ENCODE measurements at places on chromosomes 4 and X. TPM values are rescaled to one million over a fixed set of nuclear protein-coding genes. Genes with fewer than 3 reads are reported as not detected.

DNA sequence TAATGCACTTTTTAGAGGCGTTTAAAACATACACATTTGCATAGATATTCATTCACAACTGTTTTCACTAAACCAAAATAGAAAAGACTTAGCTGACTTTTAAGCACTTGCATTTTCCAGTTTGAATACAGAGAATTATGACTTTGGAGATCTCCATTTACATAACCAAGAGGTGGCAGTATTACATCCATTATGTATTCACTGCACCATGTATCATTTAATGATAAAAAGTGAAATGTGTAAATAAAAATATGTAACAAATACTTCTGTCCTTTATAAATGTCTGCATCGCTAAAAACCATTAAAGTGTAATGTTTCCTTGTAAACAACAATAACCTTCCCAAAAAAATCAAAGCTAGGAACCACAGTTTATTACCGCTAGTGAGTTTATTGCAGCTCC, 413.2 kb downstream of the FGF13 start:
- no peak overlapping the region for H3K4me3 ChIP-seq
- DNase-seq = no peak
- H3K4me1 ChIP-seq = no peaks in the 10 kb centered on the region
- no peaks in the 10 kb centered on the region for H3K36me3 ChIP-seq

GRCh38 chr4:20544645-20545044, 155.6 kb upstream of the PACRGL start:
- no peaks in the 10 kb centered on the region for H3K36me3 ChIP-seq
- no peak overlapping the region for H3K27ac ChIP-seq

DNA sequence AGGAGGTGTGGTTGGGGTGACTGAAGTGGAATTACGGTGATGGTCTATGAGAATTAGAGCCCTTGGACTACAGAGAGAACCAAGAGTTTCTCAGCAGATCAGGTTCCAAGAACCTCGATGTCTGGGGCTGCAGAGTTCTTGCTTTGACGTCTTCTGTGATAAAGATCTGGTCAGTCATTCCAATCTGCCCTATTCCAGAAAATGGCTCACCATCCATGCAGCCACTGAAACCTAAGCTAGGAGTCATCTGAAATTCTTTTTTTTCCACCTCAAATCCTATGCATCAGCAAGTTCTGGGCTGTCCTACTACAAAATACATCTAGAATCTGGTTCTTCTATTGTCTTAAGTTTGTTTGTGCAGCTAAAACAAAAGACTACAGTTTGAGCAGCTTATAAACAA, 254.4 kb upstream of the PGRMC2 start:
- H3K4me3 ChIP-seq = no peak overlapping the region
- no peaks in the 10 kb centered on the region for H3K4me1 ChIP-seq
- no peaks in the 10 kb centered on the region for H3K27me3 ChIP-seq
- H3K27ac ChIP-seq = no peak overlapping the region

The ZIC3 gene
- not detected for total RNA-seq

The PRR32 gene
- not detected for total RNA-seq

DNA sequence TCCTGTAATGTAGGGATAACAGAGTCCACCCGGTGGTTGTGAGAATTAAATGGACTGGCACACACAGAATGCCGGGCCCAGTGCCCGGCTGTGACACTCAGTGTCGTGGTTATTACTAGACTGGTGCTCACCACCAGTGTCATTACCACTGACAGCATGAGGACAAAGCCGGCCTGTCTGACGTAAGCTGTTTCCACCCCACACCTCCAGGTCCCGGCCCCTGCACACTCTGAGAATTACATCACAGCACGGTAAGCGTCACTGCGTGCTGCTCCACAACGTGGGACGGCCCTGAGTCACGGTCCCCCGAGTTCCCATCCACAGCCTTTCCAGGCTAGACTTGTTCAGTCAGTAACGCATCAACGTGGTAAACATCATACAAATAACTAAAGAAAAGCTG, 22.9 kb downstream of the FAT1 start:
- no peak overlapping the region for H3K4me3 ChIP-seq
- no peaks in the 10 kb centered on the region for H3K4me1 ChIP-seq
- H3K27me3 ChIP-seq = no peaks in the 10 kb centered on the region
- H3K27ac ChIP-seq = no peak overlapping the region
- no peak for DNase-seq

- no peaks in the 10 kb centered on the region for H3K4me1 ChIP-seq
- DNase-seq = no peak
- no peak overlapping the region for H3K4me3 ChIP-seq
- H3K36me3 ChIP-seq = no peaks in the 10 kb centered on the region
- no peak overlapping the region for H3K27ac ChIP-seq
Measured at GRCh38 chr4:144288011-144288903, 147.7 kb upstream of the GYPA start.

The HOPX gene
- total RNA-seq = 88.5 TPM

The HEPH gene
- not detected for total RNA-seq

GRCh38 chr4:150289198-150289597, 211.0 kb downstream of the DCLK2 start:
- no peak overlapping the region for H3K27ac ChIP-seq
- no peaks in the 10 kb centered on the region for H3K27me3 ChIP-seq

GRCh38 chr4:179836179-179837075, 2394.2 kb upstream of the AGA start:
- DNase-seq = no peak
- H3K27ac ChIP-seq = no peak overlapping the region
- H3K27me3 ChIP-seq = no peaks in the 10 kb centered on the region
- no peaks in the 10 kb centered on the region for H3K4me1 ChIP-seq

The MAGEB16 gene
- total RNA-seq = not detected

The SPANXB1 gene
- total RNA-seq = not detected

- no peaks in the 10 kb centered on the region for H3K36me3 ChIP-seq
- peaks cover 4% of the 10 kb centered on the region for H3K27me3 ChIP-seq
- no peak overlapping the region for H3K27ac ChIP-seq
Measured at GRCh38 chr4:100168521-100168920, 21.7 kb downstream of the DDIT4L start.

- DNase-seq = no peak
- no peak overlapping the region for H3K27ac ChIP-seq
- H3K27me3 ChIP-seq = peaks cover 4% of the 10 kb centered on the region
Measured at GRCh38 chr4:183441276-183441675, 3.2 kb upstream of the CDKN2AIP start.

The CNOT6L gene
- 108 TPM for total RNA-seq

The KIAA1210 gene
- total RNA-seq = not detected

GRCh38 chr4:7058792-7059191, 9.1 kb downstream of the GRPEL1 start:
- no peak overlapping the region for H3K4me3 ChIP-seq
- H3K27ac ChIP-seq = no peak overlapping the region
- no peak for DNase-seq

- no peaks in the 10 kb centered on the region for H3K27me3 ChIP-seq
- no peaks in the 10 kb centered on the region for H3K4me1 ChIP-seq
- H3K27ac ChIP-seq = no peak overlapping the region
Measured at GRCh38 chrX:6930307-6930849, 217.1 kb upstream of the STS start.

GRCh38 chr4:176357359-176358082, 37.8 kb downstream of the SPCS3 start:
- no peak for DNase-seq
- H3K27me3 ChIP-seq = no peaks in the 10 kb centered on the region
- H3K4me3 ChIP-seq = no peak overlapping the region
- H3K36me3 ChIP-seq = no peaks in the 10 kb centered on the region

- no peaks in the 10 kb centered on the region for H3K36me3 ChIP-seq
- peaks cover 20% of the 10 kb centered on the region for H3K27me3 ChIP-seq
- no peak for DNase-seq
- no peak overlapping the region for H3K4me3 ChIP-seq
Measured at GRCh38 chr4:83609365-83609764, 73.5 kb downstream of the GPAT3 start.

DNA sequence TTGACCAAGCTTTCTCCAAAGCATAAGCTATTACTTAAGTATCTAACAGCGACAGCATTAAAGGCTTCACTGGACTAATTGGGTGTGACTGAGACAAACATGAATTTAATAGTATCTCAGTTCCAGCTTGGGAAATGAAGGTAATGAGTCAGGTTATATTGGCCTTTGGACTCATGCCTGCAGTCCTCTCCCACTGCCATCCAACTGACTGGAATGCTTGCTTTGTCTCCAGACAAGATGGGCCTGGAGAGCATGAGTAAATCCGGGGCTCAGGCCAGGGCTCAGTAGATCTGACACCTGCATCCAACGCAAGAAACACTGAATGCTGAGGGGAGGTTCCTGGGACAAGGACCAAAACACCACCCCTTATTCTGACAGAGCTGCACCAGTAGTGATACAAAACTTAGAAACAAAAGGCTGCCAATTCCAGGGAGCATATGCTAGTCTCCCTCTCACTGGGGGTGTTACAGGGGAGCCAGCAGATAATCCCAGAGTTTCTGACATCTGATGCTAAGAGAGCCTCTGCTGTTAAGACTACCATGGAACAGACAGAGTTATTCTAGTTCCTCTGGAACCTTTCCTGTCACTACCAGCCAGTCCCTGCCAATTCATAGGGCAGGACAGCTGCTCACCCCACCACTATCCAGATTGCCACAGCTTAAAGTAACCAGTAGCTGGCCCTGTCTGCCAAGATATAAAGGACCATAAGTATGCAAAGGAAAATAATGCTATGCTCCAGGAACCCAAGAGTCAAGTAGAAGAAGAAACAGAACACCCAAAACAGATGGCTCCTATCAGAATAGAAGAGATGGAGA, 293.8 kb downstream of the IQCM start:
- no peak overlapping the region for H3K4me3 ChIP-seq
- DNase-seq = no peak
- no peak overlapping the region for H3K27ac ChIP-seq

DNA sequence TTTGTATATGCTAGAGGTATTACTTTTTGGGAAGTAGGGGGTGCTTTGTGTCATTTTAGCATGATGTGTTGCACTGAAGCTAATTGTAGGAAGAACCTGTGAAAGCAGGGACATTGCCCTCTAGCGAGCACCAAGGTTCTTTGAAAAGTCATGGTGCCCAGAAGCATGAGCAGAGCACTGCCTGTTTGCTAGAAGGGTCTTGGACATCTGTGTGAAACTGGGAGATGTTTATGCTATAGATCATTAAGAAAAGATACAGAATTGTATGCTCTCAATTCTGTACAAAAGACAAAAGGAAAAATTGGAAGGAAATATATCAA, 14.7 kb downstream of the GRPR start:
- no peak for DNase-seq
- H3K4me3 ChIP-seq = no peak overlapping the region
- H3K4me1 ChIP-seq = no peaks in the 10 kb centered on the region
- no peak overlapping the region for H3K27ac ChIP-seq

The CXCL10 gene
- total RNA-seq = 4.3 TPM

DNA sequence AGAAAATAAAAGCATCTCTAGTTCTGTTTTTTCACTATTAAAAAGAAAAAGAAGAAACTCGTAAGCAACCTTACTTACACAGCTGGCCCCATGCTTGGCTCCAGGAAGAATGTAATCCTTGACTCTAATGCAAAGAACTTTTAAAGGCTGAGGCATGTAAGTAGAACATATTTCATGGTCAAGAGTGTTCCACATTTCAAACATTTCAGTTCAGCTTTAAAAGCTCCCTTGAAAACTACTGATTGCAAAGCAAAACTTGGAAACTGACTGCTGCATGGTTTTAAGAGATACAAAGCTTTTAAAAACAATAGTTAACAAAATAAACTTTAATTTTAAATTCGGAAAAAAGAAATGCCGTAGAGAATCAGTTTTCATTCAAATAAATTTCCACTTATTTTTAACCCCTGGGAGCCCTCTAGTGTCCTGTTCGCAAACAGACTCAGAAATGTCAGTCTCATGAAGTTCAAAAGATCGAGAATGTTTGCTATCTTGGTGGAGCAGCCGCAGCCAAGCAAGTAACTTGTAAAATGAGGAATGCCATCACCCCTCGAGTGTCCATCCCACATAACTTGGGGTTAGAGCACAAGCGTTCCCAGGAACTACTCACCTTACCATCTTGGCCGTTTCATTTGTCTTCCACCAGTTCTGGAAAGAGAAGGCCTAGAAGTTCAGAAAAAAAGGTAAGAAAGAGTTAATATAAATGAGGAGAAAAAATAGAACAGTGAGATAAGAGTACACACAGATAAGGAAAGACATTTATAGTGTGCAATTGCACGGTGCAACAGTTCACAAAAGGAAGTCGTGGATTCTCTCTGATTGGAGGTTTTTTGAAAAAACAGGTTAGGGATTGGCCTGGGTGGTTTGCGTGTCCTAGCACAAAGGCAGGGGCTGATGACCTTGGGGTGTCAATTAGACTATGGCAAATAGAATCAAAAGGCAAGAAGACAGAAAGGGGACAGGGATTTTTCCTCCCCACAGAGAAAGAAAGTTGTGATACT, at the start of gene GASK1B:
TSS of gene GASK1B (minus strand) at position 765 of the 998 bp plus-strand sequence. CDS start 1,650 bp downstream, outside the sequence.
- DNase-seq = no peak
- no peak within 1 kb of the TSS for H3K27ac ChIP-seq
- H3K36me3 ChIP-seq = no peaks in the 10 kb centered on the region
- no peaks in the 10 kb centered on the region for H3K4me1 ChIP-seq
- no peak within 1 kb of the TSS for H3K4me3 ChIP-seq
- peaks cover 36% of the 10 kb centered on the region for H3K27me3 ChIP-seq

DNA sequence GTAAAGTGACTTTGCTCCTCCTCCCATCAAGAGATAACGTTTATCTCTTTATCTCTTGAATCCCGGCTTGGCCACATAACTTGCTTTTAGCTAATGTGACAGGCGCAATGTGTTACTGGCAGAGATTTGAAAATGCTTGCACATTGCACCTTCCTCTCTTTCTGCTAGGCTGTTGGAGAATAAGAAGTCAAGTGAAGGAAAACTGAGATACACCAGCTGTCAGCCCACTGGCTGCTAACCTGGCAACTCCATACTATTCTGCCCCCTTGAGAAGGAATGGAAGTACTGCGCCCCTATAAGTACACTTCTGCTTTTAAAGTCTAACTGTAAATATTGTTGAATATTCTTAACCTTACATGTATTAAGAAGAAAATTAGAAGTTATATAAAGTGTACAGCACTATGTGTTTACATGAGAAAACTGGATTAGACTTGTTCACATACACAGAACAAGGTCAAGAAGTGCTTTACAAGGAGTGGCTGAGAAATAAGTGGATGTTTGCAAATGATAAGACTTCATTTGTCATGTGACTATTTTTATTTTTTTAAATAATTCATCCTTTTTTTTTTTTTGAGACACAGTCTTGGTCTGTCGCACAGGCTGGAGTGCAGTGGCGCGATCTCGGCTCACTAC, 424.5 kb upstream of the CTSO start:
- H3K4me1 ChIP-seq = no peaks in the 10 kb centered on the region
- no peak overlapping the region for H3K4me3 ChIP-seq
- no peak for DNase-seq
- H3K27ac ChIP-seq = no peak overlapping the region

The WFS1 gene
- 5.9 TPM for total RNA-seq

The PAGE2 gene
- total RNA-seq = not detected

The PPM1K gene
- 38.8 TPM for total RNA-seq
